Jurkat, Clone E6-1 (cell line): ENCODE measurements at places on chromosomes 6 and 20.

GRCh38 chr6:122033564-122034181, 365.8 kb upstream of the HSF2 start:
- peak; percentile 37 for DNase-seq

GRCh38 chr6:97394160-97394748, 111.2 kb upstream of the MMS22L start:
- DNase-seq, result peak; percentile 62

DNA sequence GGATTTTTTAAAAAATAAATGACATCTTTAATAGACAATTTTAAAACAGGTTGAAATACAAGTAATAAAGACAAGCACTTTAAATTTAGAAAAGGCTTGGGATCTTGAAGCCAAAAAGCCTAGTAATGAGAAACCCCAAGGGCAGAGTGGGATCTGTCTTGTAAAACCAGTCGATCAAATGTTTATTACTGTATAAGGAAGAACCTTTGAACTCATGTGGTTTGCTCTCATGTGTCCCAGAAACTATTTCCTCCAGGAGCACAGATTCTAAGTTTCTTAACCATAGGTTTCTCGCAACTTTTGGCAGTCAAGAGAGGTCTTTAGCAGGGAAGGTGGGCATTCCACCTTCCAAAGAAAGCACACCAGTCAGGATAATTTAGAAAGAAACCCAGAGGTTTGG, 541.7 kb upstream of the BTBD3 start:
- no peak for DNase-seq

DNA sequence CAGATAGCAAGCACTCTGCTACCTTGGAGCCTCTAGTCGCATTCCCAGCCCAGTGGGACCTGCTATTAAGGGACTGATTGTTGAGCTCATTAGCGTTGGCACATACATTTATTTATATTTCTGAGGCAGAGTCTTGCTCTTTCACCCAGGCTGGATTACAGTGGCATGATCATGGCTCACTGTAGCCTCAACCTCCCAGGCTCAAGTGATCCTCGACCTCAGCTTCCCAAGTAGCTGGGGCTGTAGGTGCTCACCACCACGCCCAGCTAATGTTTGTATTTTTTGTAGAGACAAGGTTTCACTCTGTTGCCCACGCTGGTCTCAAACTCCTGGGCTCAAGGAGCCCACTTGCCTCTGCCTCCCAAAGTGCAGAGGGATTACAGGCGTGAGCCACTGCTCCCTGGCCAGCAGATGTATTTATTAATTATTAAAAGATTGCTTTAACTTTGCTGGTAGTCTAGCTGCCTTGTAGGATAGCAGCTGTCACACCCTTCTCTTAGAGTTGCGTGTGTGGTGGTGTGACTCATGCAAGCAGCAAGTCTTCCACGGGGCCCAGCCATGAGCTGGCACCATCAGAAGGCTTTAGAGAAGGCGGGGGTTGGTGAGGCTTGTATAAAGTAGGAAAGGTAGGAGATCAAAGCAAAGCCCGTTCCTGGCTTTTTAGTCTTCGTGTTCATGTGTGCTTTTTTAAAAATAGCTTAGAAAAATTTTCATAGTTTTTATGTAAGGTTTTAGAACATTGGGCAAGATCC, 16.5 kb downstream of the ACTR5 start:
- DNase-seq, result no peak

- DNase-seq, result no peak
Observed at GRCh38 chr6:15476631-15477380, 186.0 kb downstream of the DTNBP1 start.

GRCh38 chr20:57773059-57773815, 63.4 kb upstream of the PMEPA1 start:
- DNase-seq, result no peak

DNA sequence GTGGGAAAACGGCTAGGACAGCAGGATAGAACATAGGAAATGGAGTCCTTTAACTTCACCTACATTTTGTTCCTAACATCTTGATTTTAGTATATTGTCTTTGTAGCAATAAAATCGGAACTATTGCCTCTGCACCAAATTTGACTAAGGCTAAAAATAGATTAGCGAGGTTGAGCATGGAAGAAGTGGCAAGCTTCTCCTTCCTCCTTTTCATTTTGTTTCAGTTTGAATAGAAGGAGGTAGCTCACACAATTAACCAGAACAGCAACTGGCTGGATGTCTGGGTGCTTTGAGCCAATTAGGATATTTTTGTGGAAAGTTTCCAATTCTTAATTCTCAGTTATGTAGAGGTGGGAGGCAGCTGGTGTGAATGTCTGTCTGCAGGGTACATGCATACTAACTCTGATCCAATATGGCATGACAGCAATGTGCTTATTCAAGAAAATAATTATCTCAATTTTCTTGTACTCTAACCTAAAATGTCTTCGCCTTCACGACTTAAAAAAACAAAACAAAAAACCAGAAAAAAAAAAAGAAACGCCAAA, 3.1 kb upstream of the HECA start:
- DNase-seq, result no peak

DNA sequence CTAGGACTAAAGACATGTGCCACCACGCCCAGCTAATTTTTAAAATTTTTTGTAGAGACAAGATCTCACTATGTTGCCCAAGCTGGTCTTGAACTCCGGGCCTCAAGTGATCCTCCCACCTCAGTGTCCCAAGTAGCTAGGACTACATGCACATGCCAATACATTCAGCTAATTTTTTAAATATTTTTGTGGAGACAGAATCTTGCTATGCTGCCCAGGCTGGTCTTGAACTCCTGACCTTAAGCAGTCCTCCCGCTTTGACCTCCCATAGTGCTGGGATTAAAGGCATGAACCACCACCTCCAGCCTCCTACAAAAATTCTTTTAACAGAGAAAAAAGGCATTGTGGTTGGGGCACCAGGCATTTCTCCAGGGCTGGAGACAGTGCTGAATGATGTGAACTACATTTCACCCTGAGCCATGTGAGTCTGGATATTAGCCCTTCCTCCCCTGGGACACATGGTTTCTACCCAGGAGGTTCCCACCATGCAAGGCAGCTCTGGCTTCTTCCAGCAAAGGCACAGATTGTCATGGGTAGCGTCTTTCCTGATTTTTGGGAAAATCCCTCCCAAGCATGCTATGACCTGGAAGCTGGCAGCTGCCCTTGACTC, 36.3 kb upstream of the CMTR1 start:
- DNase-seq, result no peak

- DNase-seq, result no peak
Observed at GRCh38 chr6:46262928-46263706, 92.3 kb upstream of the ENPP5 start.

DNA sequence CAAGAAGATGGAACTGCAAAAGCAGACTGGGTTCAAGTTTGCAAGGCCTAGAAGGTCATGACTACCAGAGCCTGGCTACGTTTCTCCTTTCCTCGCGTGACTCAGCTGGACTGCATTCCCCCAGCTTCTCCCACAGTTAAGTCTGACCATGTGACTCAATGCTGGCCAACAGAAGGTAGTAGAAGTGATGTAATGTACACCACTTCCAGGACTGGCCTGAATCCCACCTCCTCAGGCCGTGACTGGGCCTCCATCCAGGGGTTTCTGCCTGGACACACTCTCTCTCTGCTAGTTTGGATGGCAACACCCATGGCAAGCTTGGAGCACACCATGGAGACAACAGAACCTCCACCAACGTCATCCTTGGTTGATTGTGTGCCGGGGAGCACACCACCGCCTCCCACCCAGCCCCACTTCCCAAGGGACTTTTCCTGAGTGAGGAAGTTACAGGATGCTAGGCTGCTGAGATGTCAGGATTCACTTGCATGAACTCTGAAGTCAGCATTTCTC, 112.0 kb upstream of the CDYL start:
- no peak for DNase-seq

GRCh38 chr6:122648726-122649125, 38.5 kb downstream of the PKIB start:
- DNase-seq, result no peak

GRCh38 chr6:5139828-5140771, 55.0 kb downstream of the PPP1R3G start:
- DNase-seq, result no peak

DNA sequence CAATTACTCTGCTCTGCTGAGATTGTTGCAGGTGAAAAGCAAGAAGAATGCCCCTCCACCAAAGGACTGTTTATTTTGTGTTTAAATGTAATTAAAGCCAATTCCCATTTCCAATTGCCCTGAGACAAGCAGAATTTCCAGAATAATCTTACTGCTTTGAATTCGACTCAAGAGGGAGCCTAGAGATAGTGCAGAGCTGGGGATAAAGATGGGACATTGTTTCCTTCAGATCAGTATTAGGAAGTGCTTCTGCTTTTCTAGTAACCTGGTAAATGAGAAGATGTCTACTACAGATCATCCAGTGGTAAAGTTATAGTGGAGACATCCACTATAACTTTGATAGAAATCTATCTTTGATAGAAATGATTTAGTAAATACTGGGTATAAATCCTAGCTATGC, 326.9 kb downstream of the UBE3D start:
- no peak for DNase-seq

- DNase-seq, result no peak
Observed at GRCh38 chr6:112398686-112399085, 51.6 kb downstream of the RFPL4B start.

GRCh38 chr6:11333132-11333849, 100.8 kb upstream of the NEDD9 start:
- DNase-seq, result peak; percentile 88

DNA sequence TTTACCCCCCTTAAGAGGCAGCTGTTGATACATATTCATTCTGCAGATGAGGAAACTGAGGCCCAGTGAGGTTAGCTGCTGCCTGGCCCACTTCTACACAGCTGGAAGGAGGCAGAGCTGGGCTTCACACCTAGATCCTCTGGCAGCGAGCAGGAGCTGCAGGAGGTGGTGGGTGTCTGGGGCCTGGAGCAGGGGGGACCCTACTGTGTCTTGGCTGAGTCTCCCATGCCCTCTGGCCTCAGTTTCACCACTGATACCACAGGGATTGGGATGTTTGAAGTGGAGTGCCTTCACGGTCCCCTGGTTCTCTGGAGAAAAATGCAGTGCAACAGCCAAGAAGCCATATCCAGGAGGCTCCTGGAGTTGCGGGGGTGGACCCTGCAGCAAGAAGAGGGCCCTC, 8.2 kb upstream of the BPIFA2 start:
- no peak for DNase-seq

DNA sequence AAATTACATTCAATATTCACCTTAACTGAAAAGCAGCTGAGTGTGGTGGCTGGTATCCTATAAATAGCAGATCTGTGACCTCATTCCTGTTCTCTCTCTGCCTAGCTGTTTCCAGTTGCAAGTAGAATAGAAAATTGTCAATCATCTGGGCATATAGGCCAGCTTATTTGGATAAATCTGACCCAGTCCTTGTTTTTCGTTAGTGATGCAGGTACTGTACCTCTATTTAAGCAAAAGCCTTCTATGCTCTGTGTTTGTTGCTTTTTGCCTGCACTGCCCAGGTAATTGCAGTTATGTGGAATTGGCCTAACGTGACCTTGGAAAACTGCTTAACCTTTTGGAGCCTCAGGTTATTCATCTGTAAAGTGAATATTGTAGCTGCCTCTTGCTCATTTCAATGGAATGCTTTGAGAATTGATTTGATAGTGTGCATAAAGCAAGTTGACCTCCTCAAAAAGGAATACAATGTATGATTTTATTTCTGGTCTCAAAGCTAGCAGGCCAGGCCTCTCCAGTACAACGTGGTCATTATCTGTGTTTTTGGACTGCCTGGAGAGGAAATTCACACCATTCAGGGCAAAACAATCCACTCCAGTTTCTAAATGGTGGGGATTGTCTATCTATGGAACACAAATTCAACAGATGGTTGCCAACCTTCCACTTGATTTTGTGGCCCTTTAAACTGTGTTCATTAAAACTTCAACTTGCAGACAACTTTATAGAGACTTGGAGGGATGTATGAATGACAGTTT, 508.7 kb upstream of the CITED2 start:
- no peak for DNase-seq

GRCh38 chr6:82419132-82419581, 55.5 kb downstream of the TPBG start:
- no peak for DNase-seq

DNA sequence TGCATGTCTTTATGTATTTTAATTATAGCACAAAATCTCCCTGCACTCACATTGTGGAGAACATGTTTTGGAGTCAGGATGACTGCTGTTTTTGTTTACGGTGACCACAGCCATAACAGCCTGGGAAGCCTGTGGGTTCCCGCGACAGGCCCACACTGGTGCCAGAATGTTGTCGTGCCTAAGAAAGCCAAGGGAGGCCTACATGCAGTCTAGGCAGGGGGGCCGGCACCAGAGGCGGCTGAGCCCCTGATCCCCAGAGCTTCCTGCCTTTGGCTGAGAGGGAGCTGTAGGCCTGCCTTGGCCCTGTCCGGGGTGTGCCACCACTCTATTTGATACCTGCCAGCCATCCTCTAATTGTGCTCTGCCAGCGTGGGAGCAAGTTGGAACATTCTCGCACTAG, 46.7 kb downstream of the TBC1D7 start:
- no peak for DNase-seq

DNA sequence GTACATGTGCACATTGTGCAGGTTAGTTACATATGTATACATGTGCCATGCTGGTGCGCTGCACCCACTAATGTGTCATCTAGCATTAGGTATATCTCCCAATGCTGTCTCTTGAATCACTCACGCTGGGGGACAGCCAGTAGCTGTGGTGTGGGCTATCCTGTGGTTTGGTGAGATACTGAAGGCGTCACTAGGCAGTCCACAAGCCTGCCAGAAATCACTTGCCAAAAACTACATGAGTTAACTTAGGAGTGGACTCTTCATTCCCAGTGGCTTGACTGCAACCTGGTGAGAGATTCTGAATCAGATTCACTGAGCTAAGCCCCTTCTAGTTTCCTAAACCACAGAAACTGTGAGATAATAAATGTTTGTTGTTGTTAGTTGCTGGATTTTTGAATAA, 191.3 kb downstream of the TSHZ2 start:
- no peak for DNase-seq

GRCh38 chr6:39466631-39467030, 144.1 kb upstream of the KCNK16 start:
- no peak for DNase-seq

GRCh38 chr6:31814677-31815024, 432 bp downstream of the HSPA1L start:
- DNase-seq, result no peak

- no peak for DNase-seq
Observed at GRCh38 chr6:106069478-106069877, 16.7 kb upstream of the PRDM1 start.

DNA sequence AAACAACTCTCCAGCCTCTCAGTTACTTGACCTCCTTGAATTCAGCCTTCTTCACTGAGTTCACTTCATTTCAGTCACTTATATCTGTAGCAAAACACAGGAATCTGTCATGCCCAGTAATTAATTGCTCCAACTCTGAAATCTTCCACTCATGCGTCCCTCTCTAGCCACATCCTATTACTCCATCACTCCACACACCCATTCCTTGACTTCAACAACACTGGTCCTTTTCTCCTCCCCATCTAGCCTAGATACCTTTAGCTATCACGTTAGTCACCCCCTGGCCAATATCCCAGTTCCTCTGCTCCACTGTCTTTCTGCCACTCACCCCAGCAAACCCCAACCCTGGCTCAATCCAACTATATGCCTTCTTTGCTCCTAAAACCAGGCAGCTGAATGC, 7.7 kb downstream of the ZHX3 start:
- no peak for DNase-seq

GRCh38 chr20:15772826-15773225, 800.4 kb downstream of the KIF16B start:
- DNase-seq, result no peak
